ENCODE measurements at places on chromosomes 5 and 9.
A peak's percentile ranks its signal among the peaks of the same experiment; 100 is the strongest.

- DNase-seq = no peak
These were observed 101.3 kb upstream of the ICE1 start for GRCh38 chr5:5321137-5321536.

DNA sequence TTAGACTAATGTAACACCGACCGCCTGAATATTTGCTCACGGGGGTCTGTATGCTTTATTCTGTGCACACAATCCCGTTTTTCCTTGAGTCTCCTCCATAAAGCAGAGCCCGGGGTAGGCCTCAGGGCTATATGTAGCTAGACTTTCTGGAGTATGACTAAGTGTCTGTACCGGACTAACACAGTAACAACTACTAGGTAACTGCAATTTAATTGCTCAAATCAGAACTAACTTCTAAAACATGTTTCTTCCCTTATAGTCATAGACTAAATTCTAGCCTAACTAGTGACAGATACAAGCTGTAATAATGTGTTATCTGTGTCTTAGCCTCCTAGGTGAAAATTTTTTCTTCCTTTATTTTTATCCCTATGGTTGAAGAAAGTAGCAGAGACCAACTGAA is 2.1 kb downstream of the REEP5 start:
- DNase-seq = no peak

DNA sequence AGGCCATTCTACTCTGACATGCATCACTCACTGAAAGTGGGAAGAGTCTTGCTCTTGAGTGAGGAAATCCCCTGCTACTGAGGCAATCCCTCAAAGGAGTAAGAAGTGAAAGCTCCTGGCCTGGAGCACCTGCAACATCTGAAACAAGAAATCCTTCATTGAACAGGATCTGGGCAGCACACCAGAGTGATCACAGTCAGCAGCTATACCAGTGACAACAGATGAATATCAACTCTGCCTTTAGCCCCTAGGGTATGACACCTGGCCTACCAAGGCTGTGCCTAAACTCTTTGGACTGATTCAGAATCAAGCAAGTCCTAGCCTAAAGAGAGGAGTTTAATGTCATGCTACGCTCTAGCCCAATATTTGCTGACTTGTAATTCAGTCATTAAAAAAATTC is 156.2 kb upstream of the CCDC152 start:
- DNase-seq = no peak

DNA sequence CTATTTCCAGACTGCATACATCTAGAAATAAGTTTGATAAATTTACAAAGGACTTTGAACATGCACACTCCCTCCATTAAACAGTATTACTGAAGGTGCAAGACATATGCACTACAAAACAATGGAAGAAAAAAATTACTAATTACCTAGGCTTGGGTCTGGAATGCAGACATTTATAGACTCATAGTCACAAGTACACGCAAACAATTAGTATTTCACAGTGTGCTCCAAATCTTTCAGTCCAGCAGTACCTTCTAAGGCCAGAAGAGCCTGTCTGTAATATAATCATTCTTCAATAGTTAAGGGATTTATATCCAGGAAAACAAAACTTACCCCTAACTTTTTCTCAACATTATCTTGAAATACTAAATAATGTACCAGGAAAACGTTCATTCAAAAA is 11.2 kb downstream of the RICTOR start:
- DNase-seq = no peak

DNA sequence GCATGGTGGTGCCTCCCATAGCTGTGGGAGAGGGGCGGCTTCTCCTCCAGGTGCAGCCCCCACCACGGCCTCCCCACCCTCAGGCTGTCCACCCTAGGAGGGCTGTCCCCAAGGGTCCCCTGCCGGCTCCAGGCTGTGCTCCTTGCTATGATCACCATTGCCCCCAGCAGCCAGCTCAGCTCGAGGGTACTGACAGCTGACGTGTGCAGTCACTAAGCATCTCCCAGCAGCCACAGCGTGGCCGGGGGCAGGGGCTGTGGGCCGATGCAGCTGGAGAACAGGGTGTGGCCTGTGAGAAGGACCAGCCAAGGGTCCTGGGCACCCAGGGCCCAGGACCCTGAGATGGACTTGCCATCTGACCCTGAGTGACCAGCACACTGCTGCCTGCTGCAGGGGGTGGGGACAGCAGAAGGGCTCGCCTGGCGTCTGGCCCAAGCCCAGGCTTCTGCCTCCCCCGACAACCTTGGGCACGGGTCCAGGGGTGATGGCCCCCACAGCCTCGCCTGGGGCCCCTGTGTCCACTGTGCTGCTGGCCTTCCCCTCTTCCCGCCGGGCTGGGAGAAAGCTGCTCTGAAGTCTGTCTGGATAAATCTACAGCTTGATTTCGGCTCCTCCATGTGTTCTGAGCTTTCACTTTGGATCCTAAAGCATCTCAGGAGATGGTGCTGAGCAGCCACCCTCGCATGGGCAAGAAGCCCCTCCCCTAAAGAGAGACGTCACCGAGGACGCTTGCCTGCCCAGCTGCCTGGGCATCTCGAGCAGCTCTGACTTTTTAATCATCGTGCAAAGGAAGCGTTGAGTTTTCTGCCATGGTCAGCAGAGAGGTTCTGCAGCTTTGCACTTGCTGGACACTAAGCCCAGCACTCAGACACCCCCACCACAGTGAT is 5.5 kb downstream of the KCNT1 start:
- DNase-seq = no peak

GRCh38 chr5:137617528-137618205 is 118.2 kb downstream of the KLHL3 start:
- no peak for DNase-seq

- no peak for DNase-seq
These were observed 136.6 kb upstream of the SMIM23 start for GRCh38 chr5:171649075-171649401.

DNA sequence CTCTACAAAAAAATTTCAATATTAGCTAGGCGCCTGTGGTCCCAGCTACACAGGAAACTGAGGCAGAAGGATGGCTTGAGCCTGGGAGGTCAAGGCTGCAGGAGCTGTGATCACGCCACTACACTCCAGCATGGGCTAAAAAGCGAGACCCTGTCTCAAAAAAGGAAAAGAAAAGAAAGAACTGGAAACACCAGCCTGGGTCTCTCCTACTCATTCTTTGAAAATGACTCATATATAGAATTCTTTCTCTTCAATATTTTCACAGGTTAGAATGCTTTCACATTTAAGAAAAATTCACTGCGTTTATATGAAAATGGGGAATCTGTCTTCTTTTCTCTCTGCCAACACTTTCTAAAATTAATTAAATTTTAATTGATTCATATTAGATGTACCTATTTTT is 115.6 kb downstream of the TRPM6 start:
- no peak for DNase-seq

- DNase-seq = peak; percentile 43
These were observed 48.0 kb upstream of the CAST start for GRCh38 chr5:96614110-96614691.

GRCh38 chr9:126470241-126470993 is 143.3 kb upstream of the LMX1B start:
- DNase-seq = no peak

Data from progenitor cell of endocrine pancreas (in vitro differentiated cells).